Prostate gland (tissue), 2 donors: ENCODE measurements at places on chromosomes 6 and 20. TPM values are rescaled to one million over a fixed set of nuclear protein-coding genes. Genes with fewer than 3 reads are reported as not detected.
A peak's percentile ranks its signal among the peaks of the same experiment; 100 is the strongest.

GRCh38 chr20:36115925-36116324 lies 38.6 kb upstream of the EPB41L1 start:
- DNase-seq, result no peak

GRCh38 chr20:6295127-6295866 lies 172.5 kb upstream of the FERMT1 start:
- DNase-seq, result no peak

GRCh38 chr6:149487316-149487715 lies 2.5 kb upstream of the ZC3H12D start:
- DNase-seq, result no peak

DNA sequence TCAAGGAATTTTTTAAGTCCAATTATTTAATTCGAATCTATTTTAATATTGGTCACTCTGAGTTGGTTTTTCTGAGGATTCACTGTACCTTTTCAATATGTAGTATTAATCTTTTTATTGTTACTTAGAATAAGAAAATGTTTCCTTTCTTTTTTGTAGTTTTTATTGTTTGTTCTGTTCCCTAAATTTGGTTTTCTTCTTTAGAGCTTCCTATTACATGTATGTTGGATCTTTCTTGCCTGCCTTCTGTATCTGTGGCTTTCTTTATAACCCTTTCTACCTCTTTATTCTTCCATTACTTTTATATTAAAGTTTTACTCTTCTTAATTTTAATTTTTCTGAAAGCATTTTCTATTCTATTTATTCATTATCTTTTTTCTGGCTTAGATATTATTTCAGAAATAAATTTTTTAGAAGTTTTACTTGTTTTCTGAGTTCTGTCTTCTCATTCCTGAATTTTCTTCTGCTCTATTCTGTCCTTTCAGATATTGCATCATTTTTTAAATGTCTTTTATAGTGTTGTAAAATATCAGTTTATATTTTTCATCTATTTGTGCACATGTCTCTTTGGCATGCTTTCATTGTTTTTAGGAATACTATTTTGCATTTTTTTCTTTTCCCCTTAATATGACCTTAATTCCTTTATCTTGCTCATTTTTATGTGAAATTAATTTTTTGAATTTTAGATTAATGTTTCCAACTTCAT lies 33.6 kb upstream of the UST start:
- DNase-seq, result no peak

DNA sequence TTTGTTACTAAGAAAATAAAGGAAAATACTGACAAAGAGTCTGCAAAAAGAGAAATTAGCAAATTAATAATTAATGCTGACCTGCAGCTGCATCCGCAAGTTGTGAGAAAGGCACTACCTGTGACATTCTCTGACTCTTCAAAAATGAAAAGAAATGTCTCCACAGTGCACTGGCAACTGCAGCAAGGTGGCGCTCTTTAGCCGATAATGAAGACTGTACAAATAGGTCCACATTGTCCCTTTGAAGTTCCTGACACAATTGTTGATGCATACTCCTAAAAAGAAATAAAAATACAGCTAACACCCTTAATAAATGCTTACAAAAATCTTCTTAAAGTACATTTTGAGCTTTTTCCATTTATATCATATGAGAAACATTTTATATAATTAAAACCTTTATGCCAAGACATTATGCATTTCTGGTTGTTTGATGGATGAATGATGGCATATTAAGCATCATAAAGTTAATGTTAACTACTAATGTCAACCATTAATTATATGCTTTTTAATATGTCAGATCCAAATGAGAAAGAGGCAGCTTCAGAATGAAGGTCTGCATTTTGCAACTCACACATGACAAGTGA lies 96.5 kb downstream of the MMS22L start:
- DNase-seq, result peak; percentile 48

The SYCP2L gene
- 0.46 TPM for total RNA-seq

The SPAG4 gene
- total RNA-seq, result 10.4 TPM

The SYNJ2 gene
- 19.9 TPM for total RNA-seq
